ENCODE measurements at places on chromosomes 6 and 20.

GRCh38 chr6:97703661-97704060 is 420.6 kb upstream of the MMS22L start:
- no peak for DNase-seq

GRCh38 chr20:37349517-37350491 is 3.9 kb downstream of the SRC start:
- DNase-seq, result no peak

DNA sequence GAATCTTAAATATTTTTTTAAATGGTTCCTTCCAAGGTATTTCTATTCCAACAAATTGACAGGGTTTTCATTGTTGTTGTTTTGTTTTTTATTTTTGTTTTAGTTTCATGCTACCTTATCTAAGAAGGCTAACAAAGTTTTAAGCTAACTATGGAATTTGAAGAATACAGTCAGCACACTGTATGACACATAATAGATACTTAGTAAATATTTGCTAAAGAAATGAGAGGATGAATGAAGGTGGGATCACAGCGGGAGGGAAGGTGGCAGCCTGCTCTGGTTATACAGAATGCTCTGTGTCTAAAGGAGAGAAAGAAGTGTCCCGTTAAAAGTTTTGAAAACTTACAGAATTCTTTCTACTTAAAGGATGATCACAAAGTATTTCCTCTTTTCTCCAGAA is 43.7 kb upstream of the DST start:
- no peak for DNase-seq

DNA sequence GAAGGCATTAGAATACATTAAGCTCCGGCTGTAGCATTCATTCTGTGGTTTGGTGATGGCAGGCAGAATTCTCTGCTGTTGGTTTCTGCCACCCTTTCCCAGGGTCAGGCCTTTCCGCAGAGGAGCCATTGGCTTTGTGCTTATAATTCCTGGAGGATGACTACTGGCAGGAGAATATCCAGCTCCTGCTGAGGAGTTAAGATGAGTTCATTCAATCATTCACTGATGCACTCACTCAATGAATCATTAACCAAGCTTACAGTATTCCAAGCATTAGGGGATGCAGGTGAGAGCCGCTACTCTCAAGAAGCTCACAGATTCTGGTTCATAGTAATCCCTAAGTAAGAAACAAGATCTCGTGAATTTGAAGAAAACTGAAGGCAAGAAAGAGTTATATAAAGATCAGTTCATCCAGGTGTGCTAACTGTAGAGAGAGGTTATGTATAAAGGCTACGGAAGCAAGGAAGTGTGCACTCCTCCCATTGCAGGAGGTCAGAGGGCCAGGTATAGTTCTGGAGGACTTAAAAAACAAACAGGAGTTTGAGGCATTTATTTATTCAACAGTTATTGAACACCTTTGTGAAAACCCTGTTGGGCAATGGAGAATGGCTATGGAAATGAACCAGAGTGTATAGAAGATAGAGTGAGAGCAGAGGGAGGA is 75.5 kb downstream of the HMGN3 start:
- no peak for DNase-seq
